Lower lobe of right lung (tissue), 2 donors: ENCODE measurements at places on chromosomes 7 and 10. TPM values are rescaled to one million over a fixed set of nuclear protein-coding genes. Genes with fewer than 3 reads are reported as not detected.

DNA sequence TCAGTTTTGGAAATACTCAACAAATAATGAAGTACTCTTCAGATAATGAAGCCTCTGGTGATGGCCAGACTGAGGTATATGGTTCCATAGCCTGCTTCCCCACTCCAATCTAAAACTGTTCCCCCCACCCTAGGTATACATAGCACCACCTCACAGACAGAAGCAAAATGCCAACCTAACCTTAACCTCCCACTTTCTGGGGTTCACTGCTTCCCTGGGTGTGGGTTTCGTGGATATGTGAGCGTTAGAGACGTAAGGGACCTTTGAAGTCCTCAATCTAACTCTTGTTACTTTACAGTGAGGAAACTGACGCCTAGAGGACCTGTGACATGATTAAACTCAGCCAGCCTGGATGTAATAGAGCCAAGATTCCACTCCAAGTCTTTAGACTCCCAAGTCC lies 1.4 kb downstream of the RHBDD2 start:
- DNase-seq: no peak

DNA sequence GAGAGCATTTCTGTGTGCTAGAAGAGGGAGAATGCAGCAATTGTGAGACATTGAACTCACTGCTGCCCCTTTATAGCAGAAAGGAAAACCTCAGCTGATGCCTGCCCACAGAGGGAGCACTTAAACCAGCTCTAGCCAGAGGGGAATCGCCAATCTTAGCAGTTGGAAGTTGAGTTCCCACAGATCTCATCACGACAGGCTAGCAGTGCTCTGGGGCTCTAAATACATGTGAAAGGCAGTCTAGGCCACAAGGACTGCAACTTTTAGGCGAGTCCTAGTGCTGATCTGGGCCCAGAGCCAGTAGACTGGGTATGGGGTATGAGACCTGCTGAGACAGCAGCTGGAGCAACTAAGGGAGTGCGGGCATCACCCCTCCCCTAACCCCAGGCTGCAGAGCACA lies 25.2 kb upstream of the PRR15 start:
- no peak for DNase-seq

GRCh38 chr10:113060201-113061053 lies 110.4 kb downstream of the TCF7L2 start:
- DNase-seq: peak; percentile 55

DNA sequence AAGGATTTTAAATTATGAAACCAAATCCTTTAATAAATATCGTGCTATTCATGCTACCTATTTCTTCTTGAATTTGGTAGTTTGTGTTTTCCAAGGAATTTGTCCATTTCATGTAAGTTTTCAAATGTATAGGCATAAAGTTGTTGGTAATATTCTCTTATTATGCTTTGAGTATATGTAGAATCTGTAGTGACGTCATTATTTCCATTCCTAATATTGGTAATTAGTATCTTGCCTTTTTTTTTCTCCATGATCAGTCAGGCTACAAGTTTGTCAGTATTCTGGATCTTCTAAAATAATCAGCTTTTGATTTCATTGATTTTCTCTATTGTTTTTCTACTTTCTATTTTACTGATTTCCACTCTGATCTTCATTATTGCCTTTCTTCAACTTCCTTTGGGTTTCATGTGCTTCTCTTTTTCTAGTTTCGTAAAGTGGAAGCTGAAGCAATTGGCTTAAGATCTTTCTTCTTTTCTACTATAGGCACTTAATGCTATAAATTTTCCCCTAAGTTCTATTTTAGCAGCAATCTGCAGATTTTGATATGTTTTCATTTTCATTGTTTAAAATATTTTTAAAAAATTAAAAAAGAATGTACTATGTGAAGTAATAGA lies 156.5 kb upstream of the HDAC9 start:
- no peak for DNase-seq

- DNase-seq: no peak
These were observed 562.6 kb upstream of the GALNT17 start for GRCh38 chr7:70569335-70569819.

DNA sequence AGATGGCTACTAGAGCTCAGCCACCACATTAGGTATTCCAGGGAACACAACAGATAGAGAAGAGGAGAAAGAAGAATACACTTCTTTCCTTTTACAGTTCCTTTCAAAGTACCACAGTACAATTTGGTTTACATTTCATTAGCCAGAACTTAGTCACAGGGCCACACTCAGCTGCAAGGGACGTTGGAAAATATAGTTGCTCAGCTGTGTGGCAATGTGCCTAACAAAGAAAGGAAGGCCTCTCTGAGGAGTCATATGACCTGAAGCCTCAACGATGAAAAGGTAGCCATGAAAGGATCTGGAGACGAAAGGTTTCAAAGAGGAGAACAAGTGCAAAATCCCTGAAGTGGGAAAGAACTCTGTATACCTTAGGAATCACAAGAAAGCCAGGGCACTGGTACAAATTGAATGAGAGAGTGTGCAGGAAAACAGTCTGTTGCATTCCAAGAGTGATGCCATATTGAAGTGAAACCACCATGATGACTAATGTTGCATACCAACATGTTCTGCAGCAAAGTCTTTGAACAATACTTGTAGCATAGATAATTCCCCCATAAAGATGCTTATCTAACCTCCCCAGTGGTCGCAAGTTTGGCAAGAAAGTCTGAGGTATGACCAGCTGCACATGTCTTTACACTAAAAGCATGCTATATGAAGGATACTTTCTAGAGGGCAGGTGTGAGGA lies 278.9 kb downstream of the HPSE2 start:
- no peak for DNase-seq

- DNase-seq: no peak
These were observed 101.9 kb downstream of the LRRN3 start for GRCh38 chr7:111192614-111193413.

The CSTF2T gene
- total RNA-seq: 16.4 TPM
